ENCODE measurements at places on chromosomes 5 and 9.

- peak; percentile 88 for DNase-seq
Observed at GRCh38 chr5:176837707-176838115, 27.4 kb downstream of the UNC5A start.

DNA sequence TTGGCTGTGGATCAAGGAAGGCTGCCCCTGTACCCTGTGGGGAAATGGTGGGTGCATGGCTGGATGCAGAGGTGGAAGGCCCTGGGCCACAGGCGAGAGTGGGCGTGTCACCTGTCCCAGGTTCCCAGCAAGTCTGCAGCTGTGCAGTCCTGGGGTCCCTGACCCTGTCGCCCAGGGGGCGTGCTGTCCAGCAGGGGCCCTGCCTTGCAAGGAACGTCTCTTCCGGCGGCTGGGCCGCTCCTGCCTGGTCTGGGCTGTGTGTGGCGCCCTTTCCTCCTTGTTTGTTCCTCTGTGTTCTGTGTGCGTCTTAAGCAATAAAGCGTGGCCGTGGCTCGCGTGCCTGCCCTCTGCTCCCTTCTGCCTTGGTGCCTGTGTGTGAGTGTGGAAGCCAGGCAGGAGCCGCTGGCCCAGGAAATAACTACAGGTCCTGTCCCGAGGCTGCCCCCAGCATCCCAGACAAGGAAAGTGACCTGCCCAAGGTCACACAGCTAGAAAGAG lies 8.4 kb downstream of the SLC2A6 start:
- no peak for DNase-seq

- no peak for DNase-seq
Observed at GRCh38 chr5:151456321-151456940, 9.0 kb downstream of the SLC36A1 start.

GRCh38 chr5:115936031-115936430 lies 26.2 kb upstream of the LVRN start:
- no peak for DNase-seq

GRCh38 chr5:50958852-50959457 lies 292.5 kb downstream of the PARP8 start:
- DNase-seq: peak; percentile 24

DNA sequence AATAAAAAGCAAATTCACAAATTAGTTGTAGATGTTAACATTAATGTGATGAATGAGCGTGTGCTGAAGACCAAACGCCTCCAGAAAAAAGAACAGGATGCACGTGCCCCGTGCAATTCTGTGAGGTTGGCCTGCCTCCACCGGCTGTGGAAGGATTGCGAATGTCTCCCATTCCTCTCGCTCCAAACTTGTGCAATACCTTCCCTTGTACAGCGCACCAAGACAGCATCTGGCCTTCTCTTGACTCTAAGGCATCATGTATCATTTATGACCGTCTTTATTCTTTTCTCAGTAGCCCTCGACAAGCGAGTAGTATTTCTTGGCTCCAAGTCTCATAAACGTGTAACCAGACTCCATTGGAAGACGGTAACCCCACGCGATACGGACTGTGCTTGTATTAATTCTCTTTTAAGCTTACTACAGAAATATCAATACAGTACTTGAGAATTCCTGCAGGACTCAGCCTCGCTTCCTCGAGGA lies 1.5 kb upstream of the TESK1 start:
- DNase-seq: peak; percentile 73

GRCh38 chr9:133472277-133472645 lies 6.6 kb downstream of the SLC2A6 start:
- DNase-seq: no peak

- no peak for DNase-seq
Observed at GRCh38 chr5:139273322-139273571, 20.3 kb upstream of the MATR3 start.

- DNase-seq: peak; percentile 7
Observed at GRCh38 chr5:151772029-151772845, 483 bp downstream of the G3BP1 start.

Measured in fibroblast of skin of scalp (primary cell).